ENCODE measurements at places on chromosomes 16 and 17.

DNA sequence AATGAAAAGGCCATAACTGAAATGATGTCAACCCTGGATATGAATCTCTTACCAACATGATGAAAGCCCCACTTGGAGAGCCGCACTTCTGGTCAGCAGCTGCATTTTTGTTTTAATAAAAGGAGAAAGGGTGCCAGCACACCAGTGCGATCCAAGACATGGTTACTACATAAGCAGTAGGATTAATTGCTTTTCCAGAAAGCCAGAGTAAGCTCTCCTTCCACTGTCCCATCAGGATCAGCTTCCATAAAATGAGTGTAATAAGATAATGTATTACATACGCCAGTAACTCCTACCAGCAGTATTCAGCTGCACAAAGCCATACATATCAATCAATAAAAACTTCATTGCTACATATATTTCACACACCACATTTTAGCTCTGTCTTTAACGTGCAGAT is 26.3 kb upstream of the NACA2 start:
- no peak for DNase-seq

DNA sequence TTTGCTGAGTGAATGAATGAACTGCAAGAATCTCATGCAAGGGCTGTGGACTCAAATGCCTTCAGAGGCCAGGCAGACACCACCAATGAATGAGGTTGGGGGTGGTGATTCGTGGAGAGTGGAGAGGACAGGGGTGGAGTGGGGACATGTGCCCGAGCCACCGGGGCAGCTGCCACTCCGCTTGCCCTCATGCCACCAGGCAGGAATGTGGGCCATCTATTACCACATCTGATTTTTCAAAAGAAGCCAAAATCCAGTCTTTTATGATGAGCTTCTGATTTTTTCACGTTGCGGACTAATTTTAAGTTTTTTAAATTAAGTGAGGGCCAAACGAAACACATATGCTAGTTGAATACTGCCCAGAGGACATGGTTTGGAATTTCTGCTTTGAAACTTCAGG is 67.1 kb upstream of the SMURF2 start:
- DNase-seq = no peak

GRCh38 chr17:4477255-4477791 is 21.4 kb upstream of the SPNS2 start:
- DNase-seq = no peak

- DNase-seq = peak; percentile 50
These were observed 43.6 kb downstream of the SMG6 start for GRCh38 chr17:2259769-2260536.

GRCh38 chr17:37278247-37278894 is 97.4 kb upstream of the C17orf78 start:
- DNase-seq = no peak

DNA sequence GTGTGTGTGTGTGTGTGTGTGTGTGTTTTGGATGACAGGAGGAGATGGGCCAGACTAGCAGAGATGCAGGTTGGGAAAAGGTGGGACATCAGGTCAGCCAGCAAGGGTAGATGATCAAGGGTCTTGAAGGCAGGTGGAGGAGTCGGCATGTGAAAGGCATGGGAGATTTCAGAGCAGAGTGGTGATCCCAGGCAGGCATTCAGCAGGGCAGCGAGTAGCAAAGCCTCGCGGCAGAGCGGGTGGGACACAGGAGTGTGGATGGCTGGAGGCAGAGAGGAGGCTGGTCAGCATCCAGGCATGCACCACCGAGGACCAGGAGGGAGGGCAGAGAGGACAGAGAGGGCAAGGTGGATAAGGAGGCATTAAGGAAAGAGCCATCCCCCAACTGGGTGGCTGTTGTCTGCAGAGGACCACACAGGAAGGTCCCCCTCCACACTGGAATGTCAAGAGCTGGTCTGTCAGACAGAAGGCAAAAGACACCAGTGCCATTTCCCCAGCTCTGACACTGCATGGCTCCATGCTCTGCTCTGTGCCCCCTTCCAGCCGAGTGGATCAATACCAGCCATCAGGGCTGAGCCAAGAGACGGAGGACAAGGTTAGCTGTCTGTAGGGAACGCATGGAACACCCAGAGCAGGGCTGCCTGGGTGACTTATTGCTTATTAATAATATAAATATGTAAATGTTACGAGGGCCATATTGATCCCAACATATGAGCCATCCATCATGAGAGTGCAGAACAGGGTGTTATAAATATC is 74.8 kb upstream of the RPL38 start:
- DNase-seq = no peak

- DNase-seq = no peak
These were observed 114.0 kb downstream of the FTO start for GRCh38 chr16:53817812-53818550.

DNA sequence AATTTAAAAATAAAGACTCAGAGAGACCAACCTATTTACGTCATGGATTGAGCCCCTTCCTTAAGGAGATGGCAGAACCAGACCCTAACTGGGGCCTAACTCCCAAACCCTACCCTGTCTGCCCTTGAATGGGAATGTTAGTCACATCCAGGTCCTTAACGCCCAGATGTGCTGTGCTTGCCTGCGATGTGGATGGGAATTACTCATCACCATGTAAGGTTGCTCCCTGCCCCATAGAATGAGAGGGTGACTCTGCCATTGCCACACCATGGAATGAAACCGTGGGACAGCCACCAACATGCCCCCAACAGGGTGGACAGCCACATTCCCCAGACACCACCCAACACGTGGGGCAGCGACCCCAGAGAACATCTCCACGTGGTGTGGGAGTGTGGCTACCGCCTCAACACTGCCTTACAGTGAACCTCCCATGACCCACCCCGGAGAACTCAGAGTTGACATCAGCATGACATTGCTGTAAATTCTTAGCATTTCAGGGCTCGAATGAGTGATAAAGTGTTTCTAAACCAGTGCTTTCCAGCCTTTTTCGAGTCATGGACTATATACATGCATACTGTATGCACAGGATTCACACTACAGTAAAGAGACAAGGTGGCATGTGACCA is 31.8 kb downstream of the SCNN1B start:
- DNase-seq = no peak

DNA sequence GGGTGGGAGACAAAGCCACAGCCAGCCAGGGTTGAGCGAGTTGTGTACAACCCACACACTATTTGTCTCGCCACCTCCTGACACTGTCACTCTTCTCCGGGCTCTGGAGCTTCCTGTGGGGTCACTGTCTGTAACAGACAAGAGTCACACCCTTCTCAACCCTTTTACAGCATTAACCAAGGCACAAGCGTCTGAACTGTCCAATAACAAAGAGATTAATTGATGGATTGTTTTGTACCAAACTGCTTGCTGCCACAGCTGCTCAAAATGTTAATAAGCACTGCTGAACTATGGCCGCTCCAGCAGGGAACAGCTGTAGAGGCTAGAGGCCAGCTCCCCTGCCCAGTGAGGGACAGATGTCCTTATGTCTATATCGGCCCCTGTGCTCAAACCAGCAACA is 25.2 kb upstream of the HYDIN start:
- DNase-seq = no peak

- no peak for DNase-seq
These were observed 6.5 kb upstream of the CAPNS2 start for GRCh38 chr16:55559933-55560516.

GRCh38 chr16:79839466-79840341 is 239.2 kb upstream of the MAF start:
- no peak for DNase-seq

GRCh38 chr16:66205287-66206231 is 160.9 kb upstream of the CDH5 start:
- no peak for DNase-seq

GRCh38 chr17:48054238-48055185 is 6.4 kb downstream of the NFE2L1 start:
- no peak for DNase-seq

DNA sequence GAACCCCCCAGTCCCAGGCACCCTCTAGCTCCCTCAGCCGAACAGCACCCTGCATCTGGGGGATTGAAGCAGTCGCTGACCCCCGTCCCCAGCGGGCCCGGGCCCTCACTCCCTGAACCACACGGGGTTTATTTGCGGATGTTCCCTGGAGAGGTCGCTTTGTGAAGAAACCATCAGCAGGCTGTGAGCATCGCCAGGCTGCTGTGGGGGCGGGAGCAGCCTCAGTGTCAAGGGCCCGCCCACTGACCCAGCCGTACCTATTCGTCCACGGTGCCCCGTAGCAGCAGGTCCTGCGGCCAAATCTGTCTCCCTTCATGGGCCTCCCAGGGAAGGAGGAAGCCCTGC is 6.4 kb upstream of the RAB40C start:
- no peak for DNase-seq

DNA sequence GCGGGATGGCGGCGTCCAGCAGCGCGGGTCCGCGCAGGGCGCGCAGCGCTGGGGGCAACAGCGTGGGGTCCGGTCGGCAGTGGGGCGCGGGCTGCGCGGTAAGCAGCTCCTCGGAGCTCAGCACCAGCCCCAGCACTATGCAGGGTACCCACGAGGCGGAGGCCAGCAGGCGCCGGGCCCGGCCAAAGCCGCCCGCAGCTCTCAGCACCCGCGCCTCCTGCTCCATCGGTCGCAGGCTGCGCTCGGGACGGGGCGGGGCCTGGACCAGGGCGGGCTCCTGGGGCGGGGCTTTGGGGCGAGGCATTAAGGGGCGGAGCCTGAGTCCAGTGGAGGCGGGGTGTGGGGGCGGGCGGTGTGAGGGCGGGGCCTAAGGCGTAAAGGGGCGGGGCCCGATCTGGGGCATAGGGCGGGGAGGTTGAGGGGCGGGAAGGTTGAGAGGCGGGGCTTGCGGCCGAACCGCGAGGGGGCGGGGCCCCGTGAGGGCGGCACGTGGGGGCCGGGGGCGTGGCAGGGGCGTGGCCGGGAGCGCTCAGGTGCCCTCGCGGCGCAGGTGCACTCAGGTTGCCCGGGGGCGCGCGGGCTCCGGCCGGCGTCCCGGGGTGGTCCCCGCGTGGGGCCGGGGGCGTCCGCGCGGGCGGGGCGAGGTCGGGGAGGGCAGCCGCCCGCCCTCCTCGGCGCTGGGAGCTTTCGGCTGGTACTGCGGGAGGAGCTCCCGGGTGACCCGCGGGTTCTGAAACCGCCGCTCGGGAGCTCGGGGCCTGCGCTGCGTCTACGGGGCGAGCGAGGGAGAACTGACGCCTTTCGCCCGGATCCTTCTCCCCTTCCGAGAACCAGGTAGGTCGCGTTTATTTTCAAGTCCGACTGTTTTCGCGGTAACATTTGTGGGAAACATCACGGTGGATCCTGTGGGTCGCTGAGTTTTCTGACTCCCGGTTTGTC is 1.4 kb upstream of the SLC22A31 start:
- peak; percentile 74 for DNase-seq

DNA sequence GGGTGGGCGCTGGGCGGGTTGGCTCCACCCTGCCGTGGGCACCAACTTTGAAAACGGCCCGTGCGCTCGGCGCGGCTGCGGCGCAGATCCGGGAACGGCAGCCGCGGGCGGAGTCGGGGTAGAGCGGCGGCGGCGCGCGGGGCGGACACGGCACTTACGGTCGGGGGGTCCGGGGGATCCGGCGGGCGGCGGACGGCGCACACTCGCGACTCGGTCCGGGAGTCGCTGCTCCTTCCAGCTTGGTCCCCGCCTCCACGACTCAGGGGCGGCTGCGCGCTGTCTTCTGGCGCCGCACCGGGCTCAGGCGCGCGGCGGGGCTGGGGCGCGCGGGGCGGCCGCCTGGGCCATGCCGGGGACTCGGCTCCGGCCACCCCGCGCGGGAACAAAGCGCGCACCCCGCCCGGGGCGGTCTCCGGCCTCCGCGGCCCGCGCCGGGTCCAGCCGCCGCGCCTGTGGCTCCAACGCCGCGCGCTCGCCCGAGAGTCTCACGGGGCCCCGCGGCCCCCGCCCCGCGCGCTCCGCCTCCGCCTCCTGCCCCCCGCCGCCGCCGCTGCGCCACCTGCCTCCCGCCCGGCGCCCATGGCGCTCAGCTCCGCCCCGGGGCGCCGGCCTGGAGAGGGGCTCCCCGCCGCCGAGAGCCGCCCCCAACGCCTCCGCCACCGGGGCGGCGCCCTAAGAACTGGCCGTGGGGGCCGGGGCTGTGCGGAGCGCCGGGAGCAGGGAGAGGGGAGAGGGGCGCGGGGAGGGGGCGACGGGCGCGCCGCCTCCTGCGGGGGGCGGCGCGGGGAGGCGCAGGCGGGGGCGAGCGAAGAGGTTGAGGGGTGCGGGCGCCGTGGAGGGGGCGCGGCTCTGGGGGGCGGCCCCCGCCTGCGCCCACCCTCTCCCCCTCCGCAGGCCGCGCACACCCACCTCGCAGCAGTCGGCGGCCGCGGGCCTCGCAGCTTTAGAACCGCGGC is 35.9 kb downstream of the CBFA2T3 start:
- DNase-seq = no peak

DNA sequence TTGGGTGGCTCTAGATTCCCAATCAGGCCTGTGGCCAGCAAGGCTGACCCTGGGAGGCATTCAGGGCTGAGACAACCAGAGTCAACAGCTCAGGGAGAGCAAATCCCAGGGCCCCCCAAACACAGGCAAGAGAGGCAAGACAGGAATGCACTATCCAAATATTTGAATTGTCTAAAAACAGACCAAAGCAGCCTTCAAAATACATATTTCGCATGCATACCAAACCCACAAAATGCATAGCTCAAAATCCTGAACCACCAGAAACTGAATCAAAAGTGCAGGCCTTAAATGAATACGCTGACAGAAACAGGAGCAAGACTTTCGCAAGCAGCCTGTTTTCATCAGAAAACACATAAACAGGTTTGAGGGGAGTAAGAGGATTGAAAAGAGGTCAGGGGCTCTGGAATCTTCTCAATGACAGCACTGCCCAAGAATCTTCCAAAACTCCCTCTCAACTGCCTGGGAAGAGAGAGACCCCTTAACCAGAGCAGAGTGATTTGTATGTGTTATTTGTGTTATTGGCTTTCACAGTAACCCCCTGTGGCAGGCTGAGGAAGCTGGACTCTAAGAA is 213.6 kb upstream of the CDH5 start:
- DNase-seq = no peak
